Common myeloid progenitor, CD34-positive (primary cell): ENCODE measurements at places on chromosomes 11 and 22.

GRCh38 chr11:120097721-120098385, 40.1 kb downstream of the TRIM29 start:
- no peak for DNase-seq

- no peak for DNase-seq
Observed at GRCh38 chr11:76708972-76709660, 38.6 kb upstream of the LRRC32 start.

DNA sequence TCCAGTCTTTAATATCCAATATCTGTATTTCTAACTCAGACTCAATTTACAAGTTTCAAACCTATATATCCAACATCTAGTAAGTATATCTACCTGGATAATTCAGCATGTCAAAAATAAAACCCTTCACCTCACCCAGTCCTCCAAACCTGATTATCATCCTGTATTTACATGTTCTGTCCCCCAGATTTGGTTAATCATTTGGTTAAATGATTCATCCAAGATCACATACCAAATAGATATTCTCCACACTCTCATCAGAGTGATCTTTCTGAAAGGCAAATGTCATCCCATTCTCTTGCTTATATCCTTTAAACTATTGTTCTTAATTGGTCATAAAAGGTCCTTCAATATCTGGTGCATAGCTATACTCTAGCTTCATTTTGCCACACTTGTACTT, 199.0 kb downstream of the SOX6 start:
- no peak for DNase-seq

DNA sequence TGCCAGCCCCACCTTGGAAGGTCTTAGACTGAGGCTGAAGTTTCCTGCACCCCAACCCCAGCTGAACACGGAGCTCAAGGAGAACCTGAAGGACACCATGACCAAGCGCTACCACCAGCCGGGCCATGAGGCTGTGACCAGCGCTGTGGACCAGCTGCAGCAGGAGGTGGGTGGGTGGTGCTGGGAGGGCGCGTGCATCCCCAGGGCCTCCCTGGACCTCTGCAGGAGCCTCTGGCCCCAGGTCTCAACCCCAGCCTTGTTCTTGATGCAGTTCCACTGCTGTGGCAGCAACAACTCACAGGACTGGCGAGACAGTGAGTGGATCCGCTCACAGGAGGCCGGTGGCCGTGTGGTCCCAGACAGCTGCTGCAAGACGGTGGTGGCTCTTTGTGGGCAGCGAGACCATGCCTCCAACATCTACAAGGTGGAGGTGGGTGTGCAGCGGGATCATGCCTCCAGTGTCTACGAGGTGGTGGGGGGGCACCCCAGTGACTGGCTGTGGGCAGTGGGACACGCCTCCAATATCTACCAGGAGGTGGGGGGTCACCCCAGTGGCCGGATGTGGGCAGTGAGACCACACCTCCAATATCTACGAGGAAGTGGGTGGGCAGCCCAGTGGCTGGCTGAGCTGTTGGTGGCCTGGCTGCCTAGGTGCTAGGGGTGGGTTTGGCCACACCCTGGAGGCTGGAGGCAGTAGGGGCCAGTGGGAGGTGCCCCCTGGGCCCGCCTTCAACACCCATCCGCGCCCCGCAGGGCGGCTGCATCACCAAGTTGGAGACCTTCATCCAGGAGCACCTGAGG, 4.6 kb downstream of the CD151 start:
- no peak for DNase-seq

DNA sequence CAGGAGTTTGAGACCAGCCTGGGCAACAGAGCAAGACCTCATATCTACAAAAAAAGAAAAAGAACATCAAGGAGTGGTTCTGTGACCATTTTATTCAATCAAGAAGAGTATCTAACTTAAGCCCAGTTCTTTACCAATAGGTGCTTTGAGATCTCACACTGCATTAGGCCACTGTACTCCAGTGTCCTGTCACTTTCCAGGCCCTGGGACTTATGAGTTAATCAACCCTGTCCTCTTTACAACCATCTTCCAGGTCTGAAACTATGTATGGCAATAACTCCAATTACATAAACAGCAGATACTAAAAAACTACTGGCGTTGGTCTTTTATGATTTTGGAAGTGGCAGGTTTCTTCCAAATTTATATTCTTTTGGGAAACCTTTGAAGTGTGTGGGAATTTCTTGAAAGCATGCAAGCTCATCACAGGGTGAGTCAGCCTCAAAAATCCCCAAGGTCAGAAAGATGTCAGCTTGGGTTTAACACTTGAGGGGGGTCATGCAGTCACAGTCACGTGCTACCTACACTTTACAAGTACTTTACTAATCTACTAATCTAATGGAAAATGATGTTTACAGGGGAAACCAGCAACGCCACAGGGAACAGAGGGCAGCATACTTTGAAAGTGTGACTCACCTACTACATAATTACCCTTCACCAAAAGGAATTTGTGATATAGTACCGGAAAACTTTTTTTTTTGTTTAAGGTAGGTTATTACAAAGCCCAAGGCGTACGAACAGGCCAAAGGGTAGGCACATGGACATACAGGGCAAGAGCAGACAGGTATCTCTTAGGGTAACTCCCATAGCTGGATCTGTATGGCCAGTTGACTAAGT, 15.6 kb downstream of the PISD start:
- DNase-seq = no peak

DNA sequence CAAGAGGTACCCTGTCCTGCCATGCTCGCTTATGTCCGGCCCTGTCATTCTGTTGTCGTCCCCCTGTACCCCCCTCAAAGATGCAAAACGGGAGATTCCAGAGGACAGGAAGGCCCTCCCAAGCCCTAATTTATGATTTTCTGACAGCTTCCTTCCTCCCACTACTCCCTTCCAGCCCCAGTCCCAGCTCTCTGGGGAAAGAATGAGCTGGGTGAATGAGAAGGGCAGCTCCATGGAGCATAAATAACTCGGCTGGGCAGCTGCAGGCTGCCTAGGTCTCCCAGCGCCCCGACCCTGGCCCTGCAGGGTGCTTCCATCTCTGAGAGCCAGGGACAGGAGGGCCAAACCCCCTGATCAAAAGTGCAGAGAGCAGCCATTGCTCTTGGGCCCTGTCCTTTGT, 3.9 kb upstream of the EMID1 start:
- DNase-seq = no peak

DNA sequence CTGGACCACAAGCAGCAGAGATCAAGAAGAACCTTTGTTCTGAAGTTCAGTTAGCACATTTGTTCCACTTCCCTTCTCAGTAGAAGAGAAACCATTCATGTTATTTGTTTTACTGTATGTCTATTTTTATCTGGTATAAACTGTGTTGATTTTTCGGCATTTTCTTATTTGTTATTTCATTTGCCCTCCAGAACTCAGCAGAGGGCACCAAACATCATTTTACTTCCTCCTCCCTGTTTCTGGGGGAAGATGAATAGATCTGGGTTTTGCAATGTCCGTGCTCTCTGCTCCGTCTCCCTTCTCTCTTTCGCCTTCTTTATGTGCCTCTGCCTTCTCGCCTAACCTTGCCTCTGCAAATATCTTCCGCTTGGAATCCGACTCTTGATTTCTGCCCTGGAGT, 366.9 kb downstream of the NTM start:
- peak; percentile 29 for DNase-seq

GRCh38 chr22:42937164-42937843, 77.6 kb downstream of the PACSIN2 start:
- DNase-seq = peak; percentile 75

GRCh38 chr11:119752946-119753345, 23.9 kb upstream of the NECTIN1 start:
- DNase-seq = no peak

GRCh38 chr11:96338910-96339705, 3.9 kb downstream of the MAML2 start:
- DNase-seq = peak; percentile 95

DNA sequence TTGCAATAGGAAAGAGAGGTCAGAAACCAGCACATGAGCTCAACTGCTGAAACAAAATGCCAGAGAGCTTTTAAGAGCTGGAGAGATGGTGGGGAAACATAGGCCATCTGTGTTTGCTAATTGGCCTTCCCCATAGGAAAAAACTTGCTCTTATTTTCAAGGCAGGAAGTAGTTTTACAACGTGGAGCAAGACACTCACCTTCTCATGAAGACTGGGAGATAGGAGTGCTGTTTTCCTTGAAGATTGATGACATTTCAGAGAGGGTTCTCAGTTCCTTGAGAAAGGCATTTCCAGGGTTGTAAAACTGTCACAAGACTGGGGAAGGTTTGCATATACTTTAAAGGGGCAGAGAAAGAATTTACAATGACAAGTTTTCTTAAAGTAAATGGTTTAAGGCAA, 586.3 kb upstream of the RAG2 start:
- DNase-seq = no peak

DNA sequence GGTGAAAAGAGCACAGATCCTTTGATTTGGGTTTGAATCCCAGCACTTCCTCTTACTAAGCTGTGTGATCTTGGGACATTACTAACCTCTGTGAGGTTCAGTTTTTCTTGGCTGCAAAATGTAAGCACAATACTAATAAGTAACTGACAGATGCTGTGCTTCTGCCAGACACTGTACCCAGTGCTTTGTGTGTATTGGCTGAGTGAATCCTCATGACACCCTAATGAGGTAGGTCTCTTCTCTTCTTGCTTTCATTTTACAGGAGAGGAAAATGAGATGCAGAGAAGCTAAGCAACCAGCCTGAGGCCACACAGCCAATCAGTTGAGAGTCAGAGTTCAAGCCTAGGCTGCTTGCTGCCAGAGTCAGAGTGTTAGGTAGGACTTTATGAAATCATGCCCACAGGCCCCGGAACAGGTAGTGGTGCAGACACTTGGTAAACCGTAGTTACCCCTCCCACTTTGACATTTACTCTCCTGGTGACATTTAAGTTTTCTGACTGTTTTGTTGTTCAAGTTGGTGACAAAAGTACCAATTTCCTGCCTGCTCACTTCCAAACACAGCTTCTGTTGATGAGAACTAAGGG, 21.2 kb downstream of the PTPRJ start:
- no peak for DNase-seq

DNA sequence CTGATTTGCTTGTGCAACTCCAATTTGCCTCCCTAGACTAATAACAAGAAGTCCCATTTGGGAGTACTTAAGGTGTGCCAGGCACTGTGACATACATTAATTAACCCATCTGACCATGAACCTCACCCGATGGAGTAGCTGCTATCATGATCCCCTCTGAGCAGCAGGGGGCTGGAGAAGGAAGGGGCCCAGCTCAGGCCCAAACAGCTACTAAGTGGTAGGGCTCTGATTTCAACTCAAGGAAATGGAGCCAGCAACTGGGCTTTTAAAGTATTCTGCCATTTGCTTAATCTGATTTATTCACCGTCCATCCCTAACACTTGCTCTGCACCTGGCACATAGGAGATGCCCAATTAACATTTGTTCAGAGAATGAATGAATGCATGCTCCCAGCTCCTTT, 1.2 kb downstream of the CRYBB1 start:
- no peak for DNase-seq

- DNase-seq = no peak
Observed at GRCh38 chr11:27718346-27718862, 18.1 kb upstream of the BDNF start.

DNA sequence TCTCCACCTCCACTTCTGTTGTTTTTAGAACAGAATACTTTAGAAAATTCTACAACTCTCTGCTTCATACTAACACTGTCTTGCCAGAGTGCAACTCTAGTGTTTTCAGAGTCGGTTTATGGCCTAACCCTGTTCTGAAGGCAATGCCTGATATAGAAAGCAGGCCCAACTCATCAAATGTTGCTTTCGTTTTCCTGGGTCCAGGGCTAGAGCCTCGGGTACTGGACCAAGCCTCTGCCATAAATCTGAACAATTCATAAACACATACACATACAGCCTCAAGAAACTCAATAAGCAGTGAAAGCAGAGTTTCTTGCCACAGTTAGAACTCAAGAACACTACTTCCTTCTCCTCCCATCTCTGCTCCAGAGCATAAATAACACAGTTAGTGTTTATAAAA, 9.8 kb downstream of the TMEM218 start:
- DNase-seq = no peak

- DNase-seq = no peak
Observed at GRCh38 chr11:23179609-23180008, 319.3 kb upstream of the CCDC179 start.

DNA sequence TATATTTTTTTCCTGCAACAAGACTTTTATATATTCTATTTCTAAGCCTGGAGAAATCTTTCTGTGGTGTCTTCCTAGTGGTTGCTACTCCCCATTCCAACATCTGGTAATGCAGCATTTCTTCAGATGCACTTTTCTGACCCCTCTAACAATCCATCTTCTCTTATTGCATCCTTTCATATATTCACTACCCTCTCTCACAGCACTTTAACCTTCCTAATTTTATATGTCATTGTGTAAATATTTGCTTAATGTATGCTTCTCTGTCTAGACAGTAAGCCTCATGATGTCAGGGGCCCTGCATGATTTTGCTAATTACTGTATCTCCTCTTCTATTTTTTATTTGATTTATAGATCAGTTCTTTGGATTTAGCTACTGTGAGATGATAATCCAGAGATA, 701.6 kb downstream of the KCNA4 start:
- no peak for DNase-seq

DNA sequence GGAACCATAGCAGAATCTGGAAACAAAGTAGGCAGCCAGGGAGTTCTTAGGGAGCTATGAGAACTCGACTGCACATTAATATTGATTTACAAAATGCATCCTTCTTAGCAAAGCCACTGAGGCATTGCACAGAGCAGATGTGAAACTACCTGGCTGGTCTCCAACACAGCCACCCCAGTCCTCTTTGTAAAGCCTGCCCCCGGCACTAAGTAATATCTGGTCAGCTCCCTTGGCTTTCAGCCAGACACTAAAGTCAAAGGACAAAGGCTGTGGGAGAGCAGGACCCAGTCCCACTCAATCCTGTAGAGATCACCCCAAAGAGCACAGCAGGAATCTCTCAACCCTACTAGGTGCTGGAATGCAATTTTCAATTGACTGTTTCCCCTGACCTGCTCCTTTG, 12.8 kb downstream of the XRRA1 start:
- no peak for DNase-seq

GRCh38 chr11:16818284-16818683, 79.8 kb downstream of the C11orf58 start:
- DNase-seq = no peak

DNA sequence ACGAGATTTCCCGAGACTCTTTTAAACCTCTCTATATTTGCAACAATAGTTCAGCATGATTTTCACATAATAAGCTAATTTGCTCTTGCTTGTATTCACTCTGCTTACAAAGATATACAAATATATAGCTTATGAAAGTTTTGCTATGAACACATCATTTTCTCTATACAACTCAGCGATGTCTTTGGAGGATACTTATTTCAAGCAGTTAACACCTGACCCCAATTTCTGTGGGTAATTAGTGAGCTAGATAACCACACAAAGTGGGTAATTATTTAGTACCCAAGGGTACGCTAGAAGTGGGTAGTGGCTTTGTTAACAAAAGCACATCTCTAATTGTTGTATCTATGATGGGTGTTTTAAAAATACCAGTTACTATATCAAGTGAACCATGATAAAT, 12.3 kb downstream of the BLID start:
- no peak for DNase-seq

DNA sequence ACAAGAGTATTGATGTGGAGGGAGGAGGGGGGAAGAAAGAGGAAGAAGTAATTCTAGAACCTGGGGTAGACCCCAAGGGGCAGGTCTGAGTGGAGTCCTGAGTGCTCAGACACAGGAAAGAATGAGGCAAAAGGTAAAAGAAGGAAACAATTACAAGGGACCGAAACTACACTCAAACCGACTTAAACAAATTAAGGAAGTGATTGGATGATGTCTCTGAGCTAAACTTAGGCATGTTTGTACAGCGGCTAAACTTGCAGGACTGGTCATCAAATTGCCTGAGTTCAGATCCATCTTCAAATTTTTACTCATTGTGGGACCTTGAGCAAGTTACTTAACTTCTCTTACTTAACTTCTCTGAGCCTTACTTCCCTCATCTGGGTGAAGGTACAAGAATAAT, 86.3 kb upstream of the LRRC55 start:
- no peak for DNase-seq
